ENCODE measurements at places on chromosomes 12 and 14.

GRCh38 chr12:67241482-67241881 is 27.7 kb upstream of the CAND1 start:
- DNase-seq = no peak

DNA sequence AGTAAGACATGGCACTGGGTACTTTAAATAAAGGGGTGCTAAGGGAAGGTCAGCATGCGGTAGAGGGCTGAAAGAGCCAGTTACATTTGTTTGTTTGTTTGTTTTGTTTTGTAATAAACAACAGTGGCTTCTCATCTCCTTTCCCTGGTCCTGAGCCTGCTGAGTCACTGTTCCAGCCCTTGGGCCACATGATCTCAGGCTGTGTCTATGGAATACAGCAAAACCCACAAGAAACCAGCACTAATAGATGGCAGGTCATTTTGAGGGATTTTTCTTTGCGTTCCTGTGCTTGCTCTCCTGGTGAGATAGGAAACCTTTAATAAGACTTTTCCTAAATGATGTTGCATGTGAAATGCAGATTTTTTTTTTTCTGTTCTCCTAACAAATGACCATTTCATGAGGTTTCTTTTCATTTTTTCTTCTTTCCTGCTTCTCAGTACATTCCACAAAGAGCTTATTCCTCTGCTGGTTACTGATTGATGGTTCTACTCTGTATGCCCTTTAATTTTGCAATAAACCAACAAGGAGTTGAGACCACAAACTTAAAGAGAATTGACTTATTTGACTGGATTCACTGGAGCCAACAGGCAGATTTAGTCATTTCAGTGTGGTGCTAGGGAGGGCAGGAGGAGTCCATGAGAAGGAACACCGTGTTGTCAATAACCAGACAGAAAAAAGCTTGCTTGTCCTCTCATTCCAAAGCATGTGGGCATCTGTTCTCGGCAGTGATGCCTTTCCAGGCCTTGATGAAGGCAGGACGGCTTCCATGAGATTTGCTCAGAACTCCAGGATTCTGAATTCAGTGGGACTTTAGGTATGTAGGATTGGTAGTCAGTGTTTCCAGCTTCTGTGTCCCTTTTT is 459.2 kb downstream of the RAD51B start:
- DNase-seq = no peak

GRCh38 chr12:6193853-6194815 is 6.1 kb upstream of the CD9 start:
- DNase-seq = no peak

DNA sequence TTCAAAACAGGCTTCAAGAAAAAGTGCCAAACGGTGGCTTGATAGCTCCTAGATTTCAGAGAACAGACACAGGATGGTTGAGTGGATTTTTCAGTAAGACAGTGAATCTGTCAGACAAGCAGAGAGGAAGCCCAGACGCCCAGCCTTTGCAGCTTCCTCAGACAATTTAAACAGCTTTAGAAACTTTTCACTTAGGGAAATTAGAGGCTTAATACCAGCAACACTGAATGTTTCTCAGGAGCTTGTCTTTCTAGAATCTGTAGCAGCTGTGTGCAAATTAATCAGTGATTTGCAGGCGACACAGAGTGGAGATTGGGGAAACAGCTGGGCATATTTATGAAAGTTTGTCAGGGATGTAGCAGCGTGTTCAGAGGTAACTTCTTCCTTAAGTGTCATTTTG is 362.1 kb downstream of the GALC start:
- DNase-seq = no peak

DNA sequence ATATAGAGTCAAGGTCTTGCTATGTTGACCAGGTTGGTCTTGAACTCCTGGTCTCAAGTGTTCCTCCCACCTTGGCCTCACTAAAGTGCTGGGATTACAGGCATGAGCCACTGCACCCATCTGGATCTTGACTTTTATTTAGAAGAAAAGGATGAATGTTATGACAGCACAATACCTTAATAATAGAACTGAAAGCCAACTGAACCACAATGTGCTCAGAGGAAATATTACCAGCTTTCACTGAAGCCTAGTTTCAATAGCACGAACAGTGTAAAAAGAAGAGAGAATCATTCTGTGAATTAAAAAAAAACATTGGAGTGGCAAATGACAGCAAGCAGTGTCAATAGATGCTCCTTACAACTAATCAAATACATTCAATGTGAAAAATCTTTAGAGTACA is 239.2 kb upstream of the RMST start:
- no peak for DNase-seq
